Natural killer cell (primary cell): ENCODE measurements at places on chromosomes 6 and 20. TPM values are rescaled to one million over a fixed set of nuclear protein-coding genes. Genes with fewer than 3 reads are reported as not detected.
A peak's percentile ranks its signal among the peaks of the same experiment; 100 is the strongest.

DNA sequence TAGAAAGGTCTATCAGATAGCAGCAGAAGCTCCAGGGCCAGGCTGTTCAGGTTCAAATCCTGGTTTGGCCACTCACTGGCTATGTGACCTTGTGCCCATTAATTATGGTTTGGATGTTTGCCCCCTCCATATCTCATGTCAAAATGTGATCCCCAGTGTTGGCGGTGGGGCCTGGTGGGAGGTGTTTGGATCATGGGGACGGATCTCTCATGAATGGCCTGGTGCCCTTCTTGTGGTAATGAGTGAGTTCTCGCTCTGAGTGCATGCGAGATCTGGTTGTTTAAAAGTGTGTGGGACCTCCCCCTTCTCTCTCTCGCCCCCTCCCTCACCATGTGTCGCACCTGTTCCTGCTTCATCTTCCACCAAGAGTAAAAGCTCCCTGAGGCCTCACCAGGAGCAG is 240.9 kb downstream of the LRFN2 start:
- no peak for DNase-seq

- no peak for DNase-seq
These were observed 1.1 kb upstream of the EYS start for GRCh38 chr6:65708162-65708561.

GRCh38 chr6:7243179-7243981 is 69.6 kb downstream of the SSR1 start:
- DNase-seq, result no peak

- DNase-seq, result no peak
These were observed 198.4 kb upstream of the KCNK16 start for GRCh38 chr6:39520916-39521315.

- DNase-seq, result peak; percentile 41
These were observed 54.2 kb downstream of the ARMC2 start for GRCh38 chr6:108902382-108902792.

GRCh38 chr6:101961357-101961756 is 567.8 kb downstream of the GRIK2 start:
- DNase-seq, result no peak

- DNase-seq, result no peak
These were observed 14.5 kb downstream of the FOXC1 start for GRCh38 chr6:1624058-1624850.

GRCh38 chr6:9062596-9062995 is 627.3 kb upstream of the SLC35B3 start:
- DNase-seq, result no peak

- DNase-seq, result peak; percentile 54
These were observed 672 bp downstream of the PREX1 start for GRCh38 chr20:48826883-48827771.

RREB1 gene
- 44.0 TPM for total RNA-seq

NEDD9 gene
- 106 TPM for total RNA-seq

ATP6V1G2 gene
- 2.5 TPM for total RNA-seq

SYNE1 gene
- 489 TPM for total RNA-seq

F13A1 gene
- total RNA-seq, result 16.1 TPM
